ENCODE measurements at places on chromosomes 16 and 17.

DNA sequence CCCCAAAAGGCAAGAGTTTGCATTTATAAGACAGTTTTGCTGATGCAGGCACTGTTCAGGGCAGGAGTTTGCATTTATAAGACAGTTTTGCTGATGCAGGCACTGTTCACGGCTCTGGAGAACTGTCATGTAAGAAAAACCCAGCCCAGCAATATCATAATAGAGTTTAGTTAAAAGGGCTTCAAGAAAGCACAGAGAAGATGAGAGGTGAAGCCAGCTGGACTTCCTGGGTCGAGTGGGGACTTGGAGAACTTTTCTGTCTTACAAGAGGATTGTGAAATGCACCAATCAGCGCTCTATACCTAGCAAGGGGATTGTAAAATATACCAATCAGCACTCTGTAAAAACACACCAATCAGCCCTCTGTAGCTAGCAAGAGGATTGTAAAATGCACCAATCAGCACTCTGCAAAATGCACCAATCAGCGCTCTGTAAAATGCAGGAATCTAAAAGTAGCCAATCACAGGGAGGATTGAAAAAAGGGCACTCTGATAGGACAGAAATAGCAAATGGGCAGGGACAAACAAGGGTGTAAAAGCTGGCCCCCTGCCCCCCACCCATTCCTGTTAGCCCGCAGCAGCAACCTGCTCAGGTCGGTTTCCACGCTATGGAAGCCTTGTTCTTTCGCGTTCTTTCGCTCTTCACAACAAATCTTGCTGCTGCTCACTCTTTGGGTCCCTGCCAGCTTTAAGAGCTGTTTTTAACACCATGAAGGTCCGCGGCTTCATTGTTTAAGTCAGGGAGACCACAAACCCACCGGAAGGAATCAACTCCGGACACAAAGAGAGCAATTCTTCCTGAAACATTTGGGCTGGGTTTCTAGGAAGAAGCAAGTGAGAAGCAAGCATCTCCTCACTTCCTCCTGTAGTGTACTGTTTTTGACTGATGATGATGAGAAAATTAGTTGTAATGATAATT is 1.8 kb upstream of the CBX1 start:
- DNase-seq = no peak

DNA sequence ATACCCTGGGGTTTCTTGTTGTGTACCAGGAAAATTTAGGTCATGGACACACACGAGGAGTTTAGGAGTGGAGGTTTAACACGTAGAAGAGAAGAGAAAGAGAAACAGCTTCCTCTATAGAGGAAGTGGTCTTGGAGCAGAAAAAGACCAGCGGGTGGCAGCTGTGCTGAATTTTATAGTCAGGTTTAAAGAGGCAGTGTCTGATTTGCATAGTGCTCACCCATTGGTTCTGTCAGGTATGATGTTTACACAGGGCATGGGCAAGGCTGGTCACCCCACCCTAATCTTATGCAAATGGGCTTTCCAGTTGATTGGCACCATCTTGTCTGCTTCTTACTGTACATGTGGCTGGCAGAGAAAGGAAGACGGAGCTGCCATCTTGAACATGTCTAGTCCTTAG is 309.0 kb downstream of the CDH13 start:
- DNase-seq = no peak

DNA sequence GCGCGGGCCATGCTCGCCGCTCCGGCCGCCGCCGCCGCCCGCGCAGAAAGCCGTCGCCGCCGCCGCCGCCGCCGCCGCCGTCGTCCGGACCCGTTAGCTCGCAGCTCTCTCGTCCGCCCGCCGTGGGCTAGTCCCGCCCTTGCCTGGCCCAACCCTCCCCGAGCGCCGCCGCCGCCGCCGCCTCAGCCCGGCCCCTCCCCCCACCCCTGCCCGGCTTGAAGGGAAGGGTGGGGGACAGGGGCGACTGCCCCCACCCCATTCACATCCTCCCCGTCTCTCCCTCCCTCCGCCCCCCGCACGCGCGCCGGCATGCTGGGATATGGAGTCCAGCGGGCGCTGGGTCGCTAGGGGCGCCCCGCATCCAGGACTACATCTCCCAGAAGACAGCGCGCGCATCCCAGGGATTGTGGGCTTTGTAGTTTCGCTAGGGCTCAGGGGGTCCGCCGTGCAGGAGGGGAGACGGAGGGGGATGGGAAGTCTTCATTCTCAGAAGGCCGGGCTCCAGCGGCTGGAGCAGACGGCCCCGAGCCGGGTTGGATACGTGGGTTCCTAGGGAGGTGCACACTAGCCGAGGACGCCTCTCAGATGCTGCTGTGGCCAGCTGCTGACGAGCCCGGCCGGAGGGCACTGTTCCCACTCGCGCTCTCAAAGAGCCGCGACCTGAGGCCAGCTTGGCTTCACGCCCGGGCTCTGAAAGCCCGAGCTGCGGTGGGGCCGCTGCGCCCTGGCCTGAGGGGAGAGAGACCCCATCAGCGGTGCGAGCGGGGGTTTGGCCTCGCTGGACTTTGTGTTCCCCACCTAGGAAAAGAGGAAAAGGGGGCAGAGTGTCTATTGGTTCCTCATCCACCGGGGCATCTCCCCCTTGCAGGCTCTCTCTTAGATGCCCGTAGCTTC is at the start of gene ST3GAL2:
TSS of gene ST3GAL2 (minus strand) at position 132 of the 894 bp plus-strand sequence. CDS start 40,570 bp downstream, outside the sequence.
- peak; percentile 96 for DNase-seq

DNA sequence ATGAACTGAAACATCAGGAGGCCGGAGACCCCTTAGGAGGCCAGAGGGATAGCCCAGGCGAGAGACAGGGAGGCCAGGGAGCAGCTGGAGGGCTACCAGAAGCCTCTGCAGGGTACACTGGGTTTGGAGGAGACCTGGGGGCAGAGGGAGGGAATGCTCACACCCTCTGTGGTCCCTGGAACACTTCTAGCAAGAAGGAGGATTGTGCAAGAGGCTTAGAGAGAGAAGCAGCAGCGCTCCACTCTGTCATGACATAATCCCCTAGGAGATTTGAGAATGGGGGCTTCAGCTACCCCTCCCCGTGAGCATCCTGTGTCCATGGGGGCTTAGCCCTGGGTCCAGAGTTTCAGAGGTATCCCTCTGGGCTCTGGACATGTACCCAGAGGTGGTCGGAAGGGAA is 15.8 kb downstream of the GPR142 start:
- no peak for DNase-seq

- peak; percentile 65 for DNase-seq
Observed at GRCh38 chr16:11669380-11670146, 1.3 kb downstream of the SNN start.

DNA sequence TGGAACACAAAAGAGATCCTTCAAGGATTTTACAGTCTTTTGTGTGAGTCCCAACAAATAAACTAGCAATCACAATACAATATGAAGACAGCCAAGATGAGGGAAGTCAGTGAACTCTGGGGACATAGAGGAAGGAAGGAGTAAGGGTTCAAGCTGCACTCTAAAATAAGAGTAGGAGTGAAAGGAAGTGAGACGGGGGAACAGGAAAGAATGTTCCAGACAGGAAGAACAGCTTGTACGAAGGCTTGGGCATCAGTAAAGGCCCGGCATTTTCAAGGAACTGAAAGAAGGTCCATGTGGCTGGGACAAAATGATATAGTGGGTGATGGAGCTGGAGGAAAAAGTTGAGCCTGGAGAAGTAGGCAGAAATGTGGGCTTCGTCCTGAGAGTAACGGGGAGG is 4.5 kb downstream of the CCL17 start:
- no peak for DNase-seq

- no peak for DNase-seq
Observed at GRCh38 chr17:15931394-15931793, 13.5 kb upstream of the ADORA2B start.

- no peak for DNase-seq
Observed at GRCh38 chr16:49834531-49835151, 21.3 kb downstream of the ZNF423 start.

- DNase-seq = no peak
Observed at GRCh38 chr16:51542981-51543815, 392.1 kb upstream of the SALL1 start.

- DNase-seq = no peak
Observed at GRCh38 chr16:89453501-89454321, 36.6 kb downstream of the ANKRD11 start.

- peak; percentile 68 for DNase-seq
Observed at GRCh38 chr16:89315791-89316581, 98.5 kb downstream of the ZNF778 start.

DNA sequence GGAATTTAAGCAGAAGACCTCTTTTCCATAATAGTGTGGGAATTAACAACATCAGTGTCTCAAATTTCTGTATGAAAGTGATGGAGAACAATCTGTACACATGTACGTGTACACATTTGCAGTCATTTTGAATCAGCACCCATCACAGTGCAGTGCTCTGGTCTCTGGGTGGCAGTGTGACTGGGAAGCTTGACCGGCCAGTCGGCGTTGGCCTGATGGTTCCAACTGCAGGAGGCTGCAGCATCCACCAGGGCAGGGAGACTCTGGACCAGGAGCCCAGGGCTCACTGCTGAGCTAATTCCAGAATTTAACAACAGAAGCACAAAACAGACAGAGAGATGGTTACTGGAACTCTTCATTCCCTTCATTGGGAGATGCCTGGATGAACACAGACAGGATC is 17.9 kb downstream of the ZC3H18 start:
- DNase-seq = no peak

DNA sequence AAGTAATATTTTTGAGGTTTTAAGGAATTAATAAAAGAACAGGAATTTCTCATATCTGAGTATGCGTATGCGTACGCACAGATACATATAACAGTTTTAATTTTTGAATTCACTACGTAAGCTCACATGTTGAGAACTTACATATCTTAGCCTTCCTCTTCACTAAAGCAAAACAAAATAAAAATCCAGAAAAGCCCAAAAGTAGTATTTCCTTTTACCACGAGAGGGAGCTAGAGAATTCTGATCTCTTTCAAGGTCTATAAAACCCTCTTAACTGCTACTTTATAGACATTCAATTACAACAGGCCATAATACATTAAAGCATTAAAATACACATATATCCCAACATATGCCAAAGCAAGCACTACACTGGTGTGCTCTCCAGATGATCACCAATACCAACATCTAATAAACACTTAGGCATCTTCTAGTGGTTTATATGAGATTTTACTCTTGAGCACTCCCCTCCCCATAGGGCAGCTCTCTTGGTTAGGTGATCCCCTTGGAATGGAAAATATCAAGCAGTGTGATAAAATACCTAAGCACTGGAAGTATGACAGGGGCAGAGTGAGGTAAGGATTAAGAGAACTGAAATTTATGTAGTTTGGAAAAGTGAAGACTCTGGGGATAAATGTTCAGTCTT is 94.0 kb downstream of the SKAP1 start:
- peak; percentile 37 for DNase-seq

GRCh38 chr17:30174556-30174955 is 57.9 kb downstream of the NSRP1 start:
- DNase-seq = no peak

DNA sequence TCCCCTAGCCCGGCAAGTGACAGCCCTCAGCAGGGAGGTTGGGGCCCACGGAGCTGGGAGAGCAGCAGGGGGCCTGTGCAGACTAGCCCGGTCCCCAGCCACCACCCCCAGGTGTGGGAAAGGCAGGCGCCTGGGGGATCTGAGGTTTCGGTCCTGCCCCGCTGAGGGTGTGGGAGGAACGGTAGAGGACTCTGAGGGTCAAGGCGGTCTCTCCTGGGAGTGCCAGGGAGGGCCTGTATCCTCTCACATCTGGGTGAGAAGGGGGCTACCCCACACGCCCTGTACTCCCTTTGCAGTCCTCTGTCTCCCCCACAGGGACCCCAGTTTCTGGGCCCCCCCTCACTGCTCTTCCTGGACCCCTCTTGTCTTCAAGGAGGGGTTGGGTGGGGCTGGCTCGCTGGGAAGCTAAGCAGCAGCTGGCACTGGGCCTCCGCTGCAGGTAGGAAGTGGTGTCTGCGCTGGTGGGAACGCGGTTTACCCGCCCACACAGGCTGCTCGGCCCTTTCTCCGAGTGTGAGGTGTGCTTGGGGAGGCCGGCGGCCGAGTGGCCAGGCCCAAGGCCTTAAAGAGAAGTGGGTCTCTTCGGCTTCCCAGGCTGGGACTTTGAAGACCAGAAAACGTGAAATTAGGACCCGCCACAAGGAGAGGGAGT is 15.4 kb downstream of the CD7 start:
- DNase-seq = peak; percentile 84

DNA sequence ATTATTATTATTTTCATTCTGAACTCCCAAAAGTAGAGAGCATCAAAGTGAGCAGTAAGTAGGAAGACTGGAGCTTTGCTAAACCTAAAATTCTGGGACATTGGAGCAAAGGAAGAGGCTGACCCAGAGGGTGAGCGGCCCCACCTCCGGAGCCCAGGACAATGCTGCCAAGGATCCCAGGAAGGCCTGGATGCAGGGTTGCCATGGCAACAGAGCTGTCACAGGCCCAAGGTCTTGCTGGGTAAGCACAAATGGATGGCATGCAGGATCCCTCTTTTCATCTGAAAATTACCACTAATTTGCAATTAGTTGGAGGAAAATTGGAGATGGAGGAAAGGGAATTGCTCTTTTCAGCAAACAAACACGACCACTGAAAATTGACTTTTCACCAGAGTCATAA is 457.9 kb upstream of the CDH5 start:
- DNase-seq = no peak

DNA sequence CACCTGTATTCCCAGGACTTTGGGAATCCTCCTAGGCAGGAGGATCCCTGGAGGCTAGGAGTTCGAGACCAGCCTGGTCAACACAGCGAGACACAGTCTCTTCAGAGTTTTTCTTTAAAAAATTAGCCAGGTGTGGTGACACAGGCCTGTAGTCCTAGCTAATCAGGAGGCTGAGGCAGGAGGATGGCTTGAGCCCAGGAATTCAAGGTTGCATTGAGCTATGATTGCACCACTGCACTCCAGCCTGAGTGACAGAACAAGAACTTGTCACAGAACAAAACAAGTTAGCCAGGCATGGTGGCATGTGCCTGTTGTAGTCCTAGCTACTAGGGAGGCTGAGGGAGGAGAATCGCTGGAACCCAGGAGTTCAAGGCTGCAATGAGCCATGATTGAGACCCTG is 24.8 kb downstream of the ANKRD40 start:
- no peak for DNase-seq

DNA sequence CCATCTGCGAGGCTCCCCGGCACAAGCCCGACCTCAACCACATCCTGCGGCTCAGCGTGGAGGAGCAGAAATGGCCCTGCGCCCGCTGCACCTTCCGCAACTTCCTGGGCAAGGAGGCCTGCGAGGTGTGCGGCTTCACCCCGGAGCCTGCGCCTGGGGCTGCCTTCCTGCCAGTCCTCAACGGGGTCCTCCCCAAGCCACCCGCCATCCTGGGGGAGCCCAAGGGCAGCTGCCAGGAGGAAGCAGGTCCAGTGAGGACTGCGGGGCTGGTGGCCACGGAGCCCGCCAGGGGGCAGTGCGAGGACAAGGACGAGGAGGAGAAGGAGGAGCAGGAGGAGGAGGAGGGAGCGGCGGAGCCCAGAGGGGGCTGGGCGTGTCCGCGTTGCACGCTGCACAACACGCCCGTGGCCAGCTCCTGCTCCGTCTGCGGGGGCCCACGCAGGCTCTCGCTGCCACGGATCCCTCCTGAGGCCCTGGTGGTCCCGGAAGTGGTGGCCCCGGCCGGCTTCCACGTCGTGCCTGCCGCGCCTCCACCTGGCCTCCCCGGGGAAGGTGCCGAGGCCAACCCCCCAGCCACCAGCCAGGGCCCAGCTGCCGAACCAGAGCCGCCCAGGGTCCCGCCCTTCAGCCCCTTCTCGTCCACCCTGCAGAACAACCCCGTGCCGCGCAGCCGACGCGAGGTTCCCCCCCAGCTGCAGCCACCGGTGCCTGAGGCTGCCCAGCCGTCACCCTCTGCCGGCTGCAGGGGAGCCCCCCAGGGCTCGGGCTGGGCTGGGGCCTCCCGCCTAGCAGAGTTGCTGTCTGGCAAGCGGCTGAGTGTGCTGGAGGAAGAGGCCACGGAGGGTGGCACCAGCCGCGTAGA is 13.1 kb upstream of the PRR35 start:
- no peak for DNase-seq

- DNase-seq = no peak
Observed at GRCh38 chr17:67272312-67273047, 27.5 kb upstream of the HELZ start.

GRCh38 chr16:72066747-72067146 is 3.7 kb downstream of the HPR start:
- peak; percentile 29 for DNase-seq
